ENCODE measurements at places on chromosomes 4 and X.

- DNase-seq = no peak
Observed at GRCh38 chrX:15877380-15877779, 22.8 kb upstream of the AP1S2 start.

GRCh38 chr4:184019667-184020623 lies 114.8 kb downstream of the STOX2 start:
- no peak for DNase-seq

DNA sequence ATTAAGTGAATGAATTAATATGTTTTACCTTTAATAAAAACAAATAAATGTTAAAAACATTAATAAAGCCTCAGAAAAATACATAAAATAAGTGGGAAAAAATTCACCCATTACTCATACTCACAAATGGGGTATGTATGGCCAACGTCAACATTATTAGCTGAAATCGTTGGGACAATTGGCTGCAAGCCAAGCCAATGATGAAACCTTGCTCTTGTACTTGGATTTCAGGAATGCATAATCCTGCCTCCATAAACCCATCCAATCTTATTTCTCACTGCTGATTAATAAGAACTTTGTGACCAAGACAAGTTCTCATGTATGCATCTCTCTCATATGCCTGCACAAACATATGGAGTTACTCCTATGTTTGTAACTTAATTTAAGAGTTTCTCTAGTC lies 35.3 kb upstream of the ADAMTS3 start:
- no peak for DNase-seq

- DNase-seq = no peak
Observed at GRCh38 chr4:163385466-163385865, 41.8 kb downstream of the NPY5R start.

- DNase-seq = no peak
Observed at GRCh38 chrX:143027275-143027674, 1.5 kb downstream of the SPANXN4 start.

Data from central memory CD4-positive, alpha-beta T cell (primary cell).